Pulmonary artery endothelial cell (primary cell): ENCODE measurements at places on chromosomes 11 and 22.

- DNase-seq, result no peak
Observed at GRCh38 chr11:121461843-121462242, 9.1 kb upstream of the SORL1-AS1 start.

DNA sequence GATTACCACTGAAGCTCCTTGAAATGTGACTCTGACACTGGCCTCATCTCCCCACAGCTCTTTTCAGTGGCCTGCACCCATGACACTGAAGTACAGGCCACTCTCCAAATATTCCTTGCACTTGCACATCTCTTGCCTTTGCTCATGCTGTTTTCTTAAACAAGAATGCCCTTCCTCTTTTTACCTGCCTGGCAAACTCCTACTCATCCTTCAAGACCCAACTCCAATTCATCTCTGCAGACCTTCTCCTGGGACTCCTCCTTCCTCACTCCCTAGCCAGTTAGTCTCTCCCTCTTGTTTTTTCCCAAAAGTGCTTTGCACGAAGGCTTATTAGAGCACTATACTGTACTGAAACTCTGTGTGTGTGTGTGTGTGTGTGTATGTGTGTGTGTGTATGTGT lies 2.6 kb downstream of the KCNE3 start:
- no peak for DNase-seq

DNA sequence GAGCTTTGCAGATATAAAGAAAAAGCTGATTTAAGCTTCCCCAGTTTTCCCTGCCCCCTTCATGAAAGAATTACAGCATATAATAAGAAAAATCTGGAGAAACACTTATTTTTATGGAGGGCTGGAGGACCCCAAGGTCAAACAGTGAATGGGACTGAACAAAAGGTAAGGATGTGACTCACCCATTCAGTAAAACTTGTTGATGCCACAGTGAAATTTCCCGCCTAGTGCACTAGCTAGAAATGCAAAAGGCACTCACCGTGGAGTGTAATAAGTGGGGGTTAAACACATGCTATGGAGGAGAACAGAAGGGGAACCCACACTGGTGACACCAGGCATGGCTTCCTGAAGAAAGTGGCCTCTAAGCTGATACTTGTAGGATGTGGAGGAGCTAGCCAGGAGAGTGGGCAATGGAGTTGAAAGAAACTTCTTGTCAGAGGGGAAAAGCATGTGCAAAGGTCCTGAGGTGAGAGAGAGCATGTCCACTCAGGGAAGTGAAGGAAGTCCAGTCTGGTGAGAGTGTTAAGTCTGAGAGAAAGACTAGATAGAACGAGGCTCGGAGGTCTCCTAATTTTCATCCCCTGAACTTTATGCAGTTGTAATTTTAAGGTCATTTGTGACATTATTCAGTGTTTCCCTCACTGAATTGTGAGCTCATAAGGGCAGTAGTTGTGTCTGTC lies 77.1 kb downstream of the MIAT start:
- peak; percentile 56 for DNase-seq

DNA sequence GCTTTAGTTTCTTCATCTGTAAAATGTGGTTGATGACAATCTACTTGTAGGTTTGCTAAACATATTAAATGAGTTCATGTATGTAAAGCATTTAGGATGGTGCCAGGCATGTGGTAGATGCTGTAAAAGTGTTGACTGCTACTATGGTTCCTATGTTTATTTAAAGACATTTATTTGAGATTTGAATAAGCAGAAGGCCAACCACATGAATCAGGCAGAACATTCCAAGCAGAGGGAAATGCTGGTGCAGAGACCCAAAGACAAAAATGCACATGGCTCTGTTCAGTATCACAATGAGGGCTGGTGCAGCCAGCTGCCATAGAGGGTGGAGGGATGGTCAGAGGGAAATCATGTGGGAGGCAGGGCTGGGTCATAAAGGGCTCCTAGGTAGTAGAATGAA lies 156.2 kb upstream of the PDGFD start:
- DNase-seq, result no peak

GRCh38 chr11:6576471-6577373 lies 26.7 kb downstream of the RRP8 start:
- DNase-seq, result peak; percentile 39

DNA sequence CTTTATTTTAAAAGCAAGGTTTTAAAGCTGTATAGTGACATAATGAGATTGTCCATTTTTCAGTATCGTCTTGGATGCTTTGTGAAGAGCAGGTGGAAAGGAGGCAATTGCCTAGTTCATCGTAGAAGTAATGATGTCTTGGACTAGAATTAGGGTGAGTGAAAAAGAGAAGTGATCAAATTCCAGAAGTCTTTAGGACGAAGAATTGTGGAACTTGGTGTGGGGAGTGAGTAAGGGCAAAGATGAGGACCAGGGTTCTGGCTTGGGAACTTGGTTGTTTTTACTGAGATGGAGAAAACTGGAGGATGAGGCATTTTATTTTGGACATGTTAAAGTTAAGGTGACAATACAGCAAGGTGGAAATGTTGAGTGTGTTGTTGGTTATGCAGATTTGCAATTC lies 1.2 kb downstream of the ILK start:
- DNase-seq, result no peak

DNA sequence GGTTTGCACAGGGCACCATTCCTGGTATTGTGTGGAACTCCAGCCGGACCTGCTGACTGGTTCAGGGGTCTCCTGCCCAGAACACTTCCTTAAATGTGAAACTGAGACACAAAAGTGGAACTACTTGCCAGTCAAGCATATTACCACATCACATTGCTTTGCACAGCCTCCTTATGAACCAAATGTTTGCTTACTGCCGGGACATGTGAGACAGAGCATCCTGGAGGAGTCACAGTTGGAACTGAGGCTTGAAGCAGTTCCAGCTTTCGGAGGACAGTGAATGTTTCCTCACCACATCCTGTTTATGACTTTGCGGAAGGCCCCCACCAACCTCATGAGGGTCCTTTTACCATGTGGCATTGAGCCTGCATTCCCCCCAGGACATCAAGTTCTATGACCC lies 105.8 kb upstream of the ARHGAP42 start:
- DNase-seq, result no peak

- DNase-seq, result no peak
Observed at GRCh38 chr11:44886790-44887140, 63.9 kb downstream of the TP53I11 start.

DNA sequence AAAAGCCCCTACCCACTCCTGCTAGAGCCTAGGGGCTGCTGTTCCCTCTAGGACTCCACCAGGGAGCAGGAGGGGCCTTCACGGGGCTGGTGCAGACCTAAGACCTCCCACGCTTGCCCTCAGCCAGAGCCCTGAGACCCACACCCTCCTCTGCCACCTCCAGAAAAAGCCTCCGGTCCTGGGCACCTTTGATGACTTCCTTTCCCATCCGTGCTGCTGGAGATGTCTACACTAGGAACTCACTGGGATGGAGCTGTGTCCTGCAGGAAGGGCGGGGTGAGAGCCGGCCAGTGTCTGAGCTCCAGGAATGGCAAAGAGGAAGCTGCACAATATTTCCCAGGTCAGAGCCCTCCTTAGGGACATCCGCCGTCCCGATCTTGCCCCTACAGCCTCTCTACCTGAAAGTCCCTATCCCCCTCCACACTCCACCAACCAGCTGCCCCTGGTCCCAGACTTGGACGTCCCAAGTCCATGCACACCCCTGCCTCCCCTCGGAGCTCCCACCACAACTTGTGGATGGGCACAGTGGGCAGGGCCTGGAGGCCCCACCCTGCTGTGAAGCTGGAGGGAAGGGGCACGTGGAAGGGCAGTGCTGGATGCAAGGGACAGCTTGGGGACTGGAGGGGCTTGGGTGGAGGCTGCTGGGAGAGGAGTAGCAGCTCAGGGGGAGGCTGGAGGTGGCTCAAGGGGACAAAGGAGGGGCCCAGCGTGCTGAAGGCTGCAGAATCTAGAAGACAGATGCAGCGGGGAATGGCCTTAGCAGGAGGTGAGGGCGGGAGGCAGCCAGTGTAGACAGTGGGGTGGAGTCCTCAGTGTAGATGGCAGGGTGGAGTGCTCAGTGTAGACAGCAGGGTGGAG lies 13.5 kb upstream of the LRP5 start:
- DNase-seq, result no peak

DNA sequence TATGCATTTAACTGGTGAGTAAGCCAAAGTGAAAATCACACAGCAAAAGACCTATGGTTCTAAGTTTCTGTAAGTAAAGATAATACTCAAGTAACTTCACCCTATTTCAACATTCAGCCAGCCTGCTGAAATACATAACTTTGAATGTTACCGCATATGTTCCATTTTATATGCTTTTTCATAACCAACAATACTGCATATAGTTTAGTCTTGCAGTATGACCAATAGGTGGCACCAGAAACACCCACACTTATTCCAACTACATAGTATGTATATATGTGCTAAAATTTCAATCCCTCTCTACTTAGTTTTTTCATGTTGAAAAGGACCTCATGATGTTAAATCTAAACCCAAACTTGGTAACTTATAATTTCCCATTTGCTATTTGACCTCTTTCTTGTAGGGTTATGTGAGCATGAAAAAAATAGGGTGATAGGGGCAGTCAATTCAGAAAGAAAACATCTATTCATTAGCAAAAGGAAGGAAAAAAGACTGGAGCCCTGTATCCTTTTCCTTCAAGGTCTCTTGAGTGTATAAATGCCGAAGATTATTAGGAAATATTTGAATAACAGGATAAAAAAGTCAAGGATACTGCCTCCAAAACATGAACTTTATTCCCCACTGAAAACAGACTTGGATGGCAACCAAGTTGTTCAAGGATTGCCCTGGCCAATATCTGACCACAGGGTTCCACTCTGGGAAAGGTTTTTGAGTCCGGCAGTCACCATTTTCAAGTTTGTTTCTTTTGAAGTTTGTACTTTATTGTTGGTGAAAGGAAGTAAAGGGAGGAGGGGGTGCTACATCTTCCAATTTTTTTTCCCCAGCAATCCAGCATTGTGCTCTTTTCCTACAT lies 23.8 kb upstream of the FZD4 start:
- DNase-seq, result no peak

DNA sequence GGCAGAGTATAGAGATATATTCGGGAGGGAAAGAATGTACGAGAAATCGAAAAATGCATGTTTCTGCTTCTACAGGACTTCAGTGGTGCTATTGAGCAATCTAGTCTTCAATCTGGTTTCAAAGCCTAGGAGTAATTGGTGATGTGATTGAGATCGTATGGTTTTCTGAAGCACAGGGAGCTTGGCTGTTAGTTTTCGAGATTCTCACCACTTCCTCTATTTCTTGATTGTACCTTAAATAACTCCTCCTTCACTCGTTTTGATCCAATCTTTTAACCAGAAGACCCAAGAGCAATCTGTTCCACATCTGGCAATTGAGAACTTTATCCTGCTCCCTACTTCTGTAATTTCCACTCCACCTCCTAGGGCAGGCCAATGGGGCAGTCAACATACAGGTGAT lies 518 bp downstream of the CCDC179 start:
- DNase-seq, result no peak

DNA sequence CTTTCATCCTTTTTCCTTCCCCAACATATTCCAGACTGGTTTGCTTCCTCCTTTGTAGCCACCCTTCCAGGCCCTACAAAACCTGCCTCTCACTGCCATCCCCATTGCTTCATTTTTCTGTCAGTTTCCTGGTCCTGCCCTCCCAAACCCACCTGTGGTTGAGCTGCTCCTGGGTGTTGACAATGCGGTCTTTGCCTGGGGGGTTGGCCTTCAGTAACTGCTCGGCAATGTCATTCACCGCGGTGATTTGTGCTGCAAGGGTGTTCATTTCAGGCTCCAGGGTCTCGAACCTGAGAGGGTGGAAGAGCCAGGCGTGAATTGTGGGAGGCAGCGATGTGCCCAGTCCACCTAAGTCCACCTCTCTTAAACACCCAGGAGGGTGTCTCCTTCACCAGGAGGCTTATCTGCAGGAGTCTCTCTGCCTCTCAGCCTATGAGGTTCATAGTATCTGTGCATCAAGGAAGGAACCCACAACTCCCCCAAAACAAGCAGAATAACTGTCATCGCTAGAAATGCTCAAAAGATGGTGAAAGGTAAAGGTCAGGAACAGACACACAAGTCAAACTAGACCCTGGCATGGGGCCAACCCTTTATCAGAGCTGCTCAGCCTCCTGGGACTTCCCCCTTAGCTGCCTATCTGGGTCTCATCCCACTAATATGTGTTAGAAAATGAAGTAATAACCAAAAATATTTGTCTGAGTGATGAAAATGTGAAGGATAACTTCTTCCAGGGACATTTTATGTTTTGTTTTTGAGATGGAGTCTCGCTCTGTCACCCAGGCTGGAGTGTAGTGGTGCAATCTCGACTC lies 23.9 kb upstream of the RBM4B start:
- no peak for DNase-seq

- DNase-seq, result no peak
Observed at GRCh38 chr22:48579043-48579927, 1248.4 kb downstream of the BRD1 start.

GRCh38 chr22:44894782-44895181 lies 115.0 kb downstream of the PHF21B start:
- DNase-seq, result no peak

DNA sequence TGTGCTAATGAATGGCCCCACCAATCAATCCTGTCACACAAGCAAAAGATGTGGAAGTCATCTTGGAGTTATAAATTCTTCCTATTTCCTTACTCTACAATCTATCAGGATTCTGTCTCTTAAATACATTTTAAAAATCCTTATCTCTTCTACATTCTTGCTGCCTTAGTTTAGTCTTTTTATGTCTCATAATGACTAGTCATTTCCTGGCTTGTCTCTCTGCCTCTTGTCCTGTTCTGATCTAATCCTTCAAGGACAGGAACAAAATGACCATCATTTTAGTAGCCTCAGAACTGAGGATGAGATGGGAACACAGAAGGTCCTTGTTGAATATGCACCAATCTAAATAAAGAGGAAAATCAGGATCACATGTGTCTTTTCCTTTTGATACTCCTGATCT lies 56.6 kb upstream of the LIN7C start:
- no peak for DNase-seq

DNA sequence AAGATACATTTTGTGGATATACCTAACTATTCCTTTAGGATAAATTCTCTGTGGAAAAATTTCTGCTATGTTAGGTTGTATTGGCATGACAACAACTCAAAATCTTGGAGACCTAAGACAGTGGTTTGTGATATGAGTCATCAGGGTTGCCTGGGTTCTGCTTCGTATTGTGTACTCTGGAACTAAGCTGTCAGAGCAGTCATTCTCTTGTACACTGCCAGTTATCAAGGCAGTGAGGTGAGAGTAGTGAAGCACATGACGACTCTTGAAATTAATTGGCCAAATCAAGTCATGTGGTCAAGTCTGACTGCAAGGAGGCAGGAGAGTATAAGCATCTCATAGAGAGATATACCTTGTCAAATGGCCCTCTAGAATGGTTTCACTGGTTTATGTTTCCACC lies 104.4 kb downstream of the FANCF start:
- DNase-seq, result no peak
